ENCODE measurements at places on chromosomes 13 and 19. TPM values are rescaled to one million over a fixed set of nuclear protein-coding genes. Genes with fewer than 3 reads are reported as not detected.

- DNase-seq, result no peak
- no peak overlapping the region for H3K4me3 ChIP-seq
- no peak overlapping the region for H3K27ac ChIP-seq
- no peaks in the 10 kb centered on the region for H3K4me1 ChIP-seq
- peaks cover 68% of the 10 kb centered on the region for H3K27me3 ChIP-seq
- no peaks in the 10 kb centered on the region for H3K36me3 ChIP-seq
Observed at GRCh38 chr19:35565016-35565856, 1.8 kb upstream of the ATP4A start.

GRCh38 chr13:24365191-24365590 is 55.8 kb downstream of the C1QTNF9 start:
- H3K36me3 ChIP-seq, result no peaks in the 10 kb centered on the region
- no peaks in the 10 kb centered on the region for H3K4me1 ChIP-seq
- no peak overlapping the region for H3K4me3 ChIP-seq
- H3K27me3 ChIP-seq, result no peaks in the 10 kb centered on the region

DNA sequence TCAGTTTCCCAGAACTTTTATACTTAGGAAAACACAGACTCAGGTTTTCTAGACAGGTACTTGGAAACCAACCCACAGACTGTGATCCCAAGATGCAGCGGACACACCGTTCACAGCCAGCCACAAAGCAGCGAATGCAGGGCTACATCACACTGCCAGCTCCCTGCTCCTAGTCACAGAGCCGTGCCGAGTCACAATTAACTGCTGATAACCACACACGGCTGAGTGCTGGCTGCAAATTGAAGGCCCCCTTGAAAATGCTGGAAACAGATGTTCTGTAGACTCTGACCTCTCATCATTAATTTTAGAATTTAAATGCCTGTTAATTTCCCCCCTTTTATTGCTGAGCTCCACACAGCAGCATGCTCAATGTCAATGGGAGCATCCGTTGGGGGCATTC is 78.6 kb upstream of the SIAH3 start:
- H3K4me1 ChIP-seq, result no peaks in the 10 kb centered on the region
- H3K27ac ChIP-seq, result no peak overlapping the region
- no peaks in the 10 kb centered on the region for H3K36me3 ChIP-seq
- H3K4me3 ChIP-seq, result no peak overlapping the region

DNA sequence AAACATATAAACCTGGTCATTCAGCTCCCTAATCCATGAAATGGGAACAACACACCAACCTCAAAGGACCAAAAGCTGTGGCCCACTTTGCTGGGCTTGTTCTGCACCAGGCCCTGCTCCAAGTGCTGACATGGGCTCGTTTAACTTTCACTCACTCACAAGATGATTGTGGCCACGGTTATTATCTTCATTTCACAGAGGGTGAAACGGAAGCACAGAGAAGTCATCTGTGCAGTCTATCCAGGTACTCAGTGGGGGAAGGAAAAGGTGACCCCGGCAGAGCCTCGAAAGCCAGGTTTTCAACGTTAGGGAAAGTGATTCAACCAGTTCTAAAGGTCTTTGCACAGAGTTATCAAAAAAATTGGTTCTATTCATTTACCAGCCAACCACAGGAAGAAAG is 68.0 kb downstream of the CRYL1 start:
- no peaks in the 10 kb centered on the region for H3K36me3 ChIP-seq
- DNase-seq, result peak; percentile 31
- H3K27ac ChIP-seq, result no peak overlapping the region
- H3K4me1 ChIP-seq, result peaks cover 5% of the 10 kb centered on the region
- H3K4me3 ChIP-seq, result no peak overlapping the region
- H3K27me3 ChIP-seq, result no peaks in the 10 kb centered on the region

- H3K4me1 ChIP-seq, result peaks cover 7% of the 10 kb centered on the region
- DNase-seq, result no peak
- no peak overlapping the region for H3K4me3 ChIP-seq
- no peaks in the 10 kb centered on the region for H3K27me3 ChIP-seq
- peaks cover 58% of the 10 kb centered on the region for H3K36me3 ChIP-seq
- H3K27ac ChIP-seq, result no peak overlapping the region
Observed at GRCh38 chr19:47267350-47267759, 7.3 kb upstream of the INAFM1 start.

Gene HNRNPUL1
- 203 TPM for total RNA-seq

Gene C19orf73
- total RNA-seq, result 2.4 TPM

Gene ZNF682
- 3.4 TPM for total RNA-seq

All from esophagus muscularis mucosa (tissue), 4 donors.